ENCODE measurements at places on chromosomes 2 and 18. TPM values are rescaled to one million over a fixed set of nuclear protein-coding genes. Genes with fewer than 3 reads are reported as not detected.

DNA sequence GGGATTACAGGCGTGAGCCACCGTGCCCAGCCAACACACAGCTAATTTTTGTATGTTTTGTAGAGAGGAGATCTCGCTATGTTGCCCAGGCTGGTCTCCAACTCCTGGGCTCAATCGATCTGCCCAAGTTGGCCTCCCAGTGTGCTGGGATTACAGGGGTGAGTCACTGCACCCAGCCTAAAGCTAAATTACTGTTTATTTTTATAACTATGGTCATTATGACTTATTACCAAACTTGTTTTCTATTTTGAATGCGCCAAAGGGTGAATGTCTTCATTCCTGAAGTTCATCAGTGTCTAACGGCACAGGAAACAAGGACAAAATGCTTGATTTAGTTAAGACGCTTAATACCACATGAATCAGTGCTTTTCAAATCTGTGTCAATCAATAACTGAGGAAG lies 38.9 kb upstream of the GREB1L start:
- no peak overlapping the region for H3K4me3 ChIP-seq
- no peaks in the 10 kb centered on the region for H3K36me3 ChIP-seq
- H3K27ac ChIP-seq = no peak overlapping the region

DNA sequence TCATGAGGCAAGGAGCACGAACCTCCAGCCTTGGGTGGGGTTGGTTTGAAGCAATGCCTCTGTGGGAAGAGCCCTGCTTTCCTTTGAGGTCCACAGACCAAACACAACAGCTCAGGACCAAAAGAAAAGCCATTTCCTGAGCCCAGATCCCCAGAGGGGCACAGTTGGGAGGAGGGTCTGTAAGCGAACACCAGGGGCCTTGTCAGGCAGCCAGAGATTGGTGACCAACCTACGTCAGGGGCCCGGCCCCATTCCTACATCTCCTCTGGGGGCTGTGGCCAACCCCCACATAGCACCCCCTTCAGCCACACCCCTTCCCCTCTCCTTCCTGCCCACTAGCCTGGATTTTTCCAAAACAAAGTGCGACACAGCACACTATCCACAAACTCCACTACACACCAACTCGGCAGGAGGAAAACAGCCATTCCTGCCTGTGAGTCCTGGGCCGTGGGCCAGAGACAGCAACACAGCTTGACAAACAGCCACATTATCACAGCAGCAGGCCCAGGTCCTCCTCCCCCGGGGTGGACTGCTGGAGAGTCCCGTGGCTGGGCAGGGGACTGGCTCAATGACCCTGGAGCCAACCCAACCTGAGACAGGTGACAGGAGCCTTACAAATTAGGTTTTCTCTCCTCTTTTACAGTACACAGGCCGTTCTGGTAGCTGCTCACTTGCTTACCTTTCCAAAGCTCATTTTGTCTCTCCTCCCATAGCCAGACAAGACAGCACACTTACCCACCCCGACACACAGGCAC lies 98.8 kb downstream of the TNS1 start:
- peak overlapping the region; percentile 92 for H3K27ac ChIP-seq
- H3K4me1 ChIP-seq = peaks cover 17% of the 10 kb centered on the region
- H3K36me3 ChIP-seq = no peaks in the 10 kb centered on the region
- no peak overlapping the region for H3K4me3 ChIP-seq
- H3K27me3 ChIP-seq = no peaks in the 10 kb centered on the region
- DNase-seq = peak; percentile 65

DNA sequence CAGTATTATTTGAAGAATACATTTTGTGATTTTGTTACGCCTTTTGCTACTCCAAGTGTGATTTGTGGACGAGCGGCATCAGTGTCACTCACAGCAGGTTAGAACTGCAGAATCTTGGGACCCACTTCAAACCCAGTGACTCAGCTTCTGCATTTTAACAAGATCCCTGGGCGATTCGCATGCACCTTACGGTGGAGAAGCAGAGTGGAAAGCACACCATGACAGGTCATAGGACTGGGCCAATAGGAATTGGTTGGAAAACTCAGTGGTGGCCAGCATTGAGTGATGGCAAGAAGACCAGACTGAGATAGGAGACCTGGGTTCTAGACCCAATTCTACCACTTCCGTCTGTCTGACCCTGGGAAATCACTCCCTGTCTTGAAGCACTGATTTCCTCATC lies 26.3 kb downstream of the CTLA4 start:
- H3K27me3 ChIP-seq = no peaks in the 10 kb centered on the region
- H3K36me3 ChIP-seq = no peaks in the 10 kb centered on the region
- DNase-seq = no peak
- no peak overlapping the region for H3K4me3 ChIP-seq
- H3K4me1 ChIP-seq = no peaks in the 10 kb centered on the region
- H3K27ac ChIP-seq = no peak overlapping the region

DNA sequence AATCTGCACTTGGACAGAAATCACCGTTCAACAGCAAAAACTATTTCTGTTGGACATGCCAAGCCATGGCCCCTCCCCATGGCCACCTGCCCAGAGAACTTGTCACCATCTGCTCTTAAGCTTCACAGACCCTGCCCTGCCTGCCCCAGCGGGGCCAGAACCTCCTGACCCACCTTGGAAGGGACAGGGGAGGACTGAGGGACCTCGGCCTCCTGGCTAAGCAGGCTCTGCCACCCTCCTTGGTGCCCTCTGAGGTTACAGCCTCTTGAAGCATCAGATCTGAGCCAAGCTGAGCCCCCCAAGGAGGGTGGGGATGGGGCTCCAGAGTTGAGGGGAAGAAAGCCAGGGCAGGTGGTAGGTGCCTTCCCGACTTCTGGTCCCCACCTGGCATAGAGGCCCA lies 6.5 kb downstream of the TEX261 start:
- DNase-seq = no peak
- H3K4me1 ChIP-seq = peaks cover 5% of the 10 kb centered on the region
- H3K4me3 ChIP-seq = no peak overlapping the region
- peaks cover 7% of the 10 kb centered on the region for H3K36me3 ChIP-seq
- no peak overlapping the region for H3K27ac ChIP-seq
- H3K27me3 ChIP-seq = no peaks in the 10 kb centered on the region

DNA sequence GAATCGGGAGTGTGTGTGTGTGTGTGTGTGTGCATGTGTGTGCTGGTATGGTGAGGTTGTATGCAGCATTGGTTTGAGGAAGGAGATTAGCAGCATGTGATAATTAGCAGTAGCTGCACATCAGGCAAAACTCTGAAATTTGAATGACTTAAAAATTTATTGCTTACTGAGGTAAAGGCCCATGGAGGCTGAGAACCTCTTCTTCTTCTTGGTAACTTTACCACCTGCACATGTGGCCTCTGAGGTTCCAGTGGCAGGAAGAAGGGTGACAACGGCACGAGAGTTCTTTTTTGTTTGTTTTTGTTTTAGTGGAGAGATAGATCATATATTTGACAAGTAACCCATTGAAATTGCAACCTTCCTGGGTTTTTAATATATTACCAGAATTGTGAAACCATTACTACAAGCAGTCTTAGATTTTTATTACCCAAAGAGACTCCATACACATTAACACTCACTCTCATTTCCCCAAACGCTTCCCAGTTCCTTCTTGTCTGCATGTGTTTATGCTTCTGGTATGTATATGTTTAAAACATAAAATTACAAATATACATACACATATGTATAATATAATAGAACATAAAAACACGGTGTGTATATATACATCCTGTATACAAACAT lies 292.1 kb downstream of the PTGR3 start:
- no peak overlapping the region for H3K27ac ChIP-seq
- H3K36me3 ChIP-seq = no peaks in the 10 kb centered on the region
- DNase-seq = no peak
- no peaks in the 10 kb centered on the region for H3K4me1 ChIP-seq
- no peak overlapping the region for H3K4me3 ChIP-seq

GRCh38 chr2:174577967-174578589 lies 19.5 kb downstream of the WIPF1 start:
- no peak overlapping the region for H3K4me3 ChIP-seq
- H3K4me1 ChIP-seq = no peaks in the 10 kb centered on the region
- no peak overlapping the region for H3K27ac ChIP-seq
- no peaks in the 10 kb centered on the region for H3K36me3 ChIP-seq
- no peak for DNase-seq
- H3K27me3 ChIP-seq = no peaks in the 10 kb centered on the region

- H3K36me3 ChIP-seq = no peaks in the 10 kb centered on the region
- no peak overlapping the region for H3K27ac ChIP-seq
- DNase-seq = no peak
- no peaks in the 10 kb centered on the region for H3K27me3 ChIP-seq
- H3K4me3 ChIP-seq = no peak overlapping the region
Observed at GRCh38 chr2:144702051-144702450, 182.1 kb upstream of the ZEB2 start.

DNA sequence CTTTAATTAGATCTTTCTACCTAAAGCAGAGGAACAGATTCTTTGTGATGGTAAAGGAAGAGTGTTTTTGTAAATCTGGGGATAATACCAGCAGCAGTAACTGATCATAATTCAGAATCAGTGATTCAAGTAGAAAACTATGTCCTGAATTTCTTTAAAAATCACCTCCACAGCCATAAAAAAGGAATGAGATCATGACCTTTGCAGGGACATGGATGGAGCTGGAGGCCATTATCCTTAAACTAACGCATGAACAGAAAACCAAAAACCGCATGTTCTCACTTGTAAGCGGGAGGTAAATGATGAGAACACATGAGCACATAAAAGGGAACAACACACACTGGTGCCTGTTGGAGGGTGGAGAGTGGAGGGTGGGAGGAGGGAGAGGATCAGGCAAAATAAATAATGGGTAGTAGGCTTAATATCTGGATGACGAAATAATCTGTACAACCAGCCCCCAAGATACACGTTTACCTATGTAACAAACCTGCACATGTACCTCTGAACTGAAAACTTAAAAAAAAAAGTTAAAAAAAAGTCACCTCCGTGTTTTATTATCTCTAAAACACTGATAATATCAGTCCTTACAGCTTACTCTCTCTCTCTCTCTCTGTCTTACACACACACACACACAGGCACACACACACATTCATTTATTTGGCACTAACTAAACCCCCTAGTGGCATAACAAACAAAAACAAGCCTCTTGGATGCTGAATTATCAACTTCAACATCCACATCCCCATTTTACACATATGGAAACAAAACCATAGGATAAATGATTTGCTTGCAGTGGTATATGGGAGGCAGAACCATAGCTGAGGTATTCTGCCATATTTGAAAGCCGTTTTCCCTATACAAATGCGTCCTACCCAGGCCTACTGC lies 1.4 kb downstream of the TM4SF20 start:
- no peaks in the 10 kb centered on the region for H3K27me3 ChIP-seq
- no peak overlapping the region for H3K27ac ChIP-seq
- H3K4me3 ChIP-seq = no peak overlapping the region
- no peaks in the 10 kb centered on the region for H3K4me1 ChIP-seq
- no peaks in the 10 kb centered on the region for H3K36me3 ChIP-seq
- DNase-seq = no peak

DNA sequence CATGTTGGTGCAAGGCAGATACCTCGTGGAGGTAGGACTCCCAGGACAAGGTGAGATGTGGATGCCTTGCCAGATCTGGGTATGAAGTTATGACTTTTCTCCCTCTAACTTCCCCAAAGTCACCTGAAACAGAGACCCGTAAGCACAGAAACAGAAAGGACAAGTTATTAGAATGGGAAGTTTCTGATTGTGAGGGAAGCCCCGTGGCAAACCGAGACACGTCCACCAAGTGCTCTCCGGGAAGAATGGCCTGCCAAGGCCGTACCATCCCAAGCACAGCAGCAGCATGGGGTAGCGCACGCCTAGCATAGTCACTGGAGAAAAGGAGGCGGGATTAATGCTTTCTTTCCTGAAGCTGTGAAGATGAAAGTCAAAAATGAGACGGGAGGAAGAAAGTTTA lies 110.6 kb downstream of the ZNF532 start:
- no peak for DNase-seq
- H3K4me1 ChIP-seq = peaks cover 16% of the 10 kb centered on the region
- peak overlapping the region; percentile 73 for H3K27ac ChIP-seq
- no peak overlapping the region for H3K4me3 ChIP-seq
- H3K36me3 ChIP-seq = peaks cover 7% of the 10 kb centered on the region

- no peaks in the 10 kb centered on the region for H3K36me3 ChIP-seq
- H3K4me3 ChIP-seq = no peak overlapping the region
- peaks cover 5% of the 10 kb centered on the region for H3K4me1 ChIP-seq
- no peak overlapping the region for H3K27ac ChIP-seq
- H3K27me3 ChIP-seq = no peaks in the 10 kb centered on the region
- no peak for DNase-seq
Observed at GRCh38 chr2:11393711-11394236, 49.3 kb upstream of the ROCK2 start.

- DNase-seq = no peak
- H3K27ac ChIP-seq = no peak overlapping the region
- no peaks in the 10 kb centered on the region for H3K27me3 ChIP-seq
- no peaks in the 10 kb centered on the region for H3K36me3 ChIP-seq
- H3K4me3 ChIP-seq = no peak overlapping the region
Observed at GRCh38 chr2:29699045-29699444, 222.3 kb downstream of the ALK start.

The PLEKHH2 gene
- 5.9 TPM for total RNA-seq

The CDCA7 gene
- 13.7 TPM for total RNA-seq

The SGO2 gene
- 8.0 TPM for total RNA-seq

The REL gene
- 10.2 TPM for total RNA-seq

The MTERF4 gene
- total RNA-seq = 91.3 TPM

The KLHL41 gene
- 2.3 TPM for total RNA-seq
